ENCODE measurements at places on chromosomes 1 and 21.

GRCh38 chr1:234975941-234976860, 152.4 kb downstream of the TOMM20 start:
- no peak for DNase-seq

DNA sequence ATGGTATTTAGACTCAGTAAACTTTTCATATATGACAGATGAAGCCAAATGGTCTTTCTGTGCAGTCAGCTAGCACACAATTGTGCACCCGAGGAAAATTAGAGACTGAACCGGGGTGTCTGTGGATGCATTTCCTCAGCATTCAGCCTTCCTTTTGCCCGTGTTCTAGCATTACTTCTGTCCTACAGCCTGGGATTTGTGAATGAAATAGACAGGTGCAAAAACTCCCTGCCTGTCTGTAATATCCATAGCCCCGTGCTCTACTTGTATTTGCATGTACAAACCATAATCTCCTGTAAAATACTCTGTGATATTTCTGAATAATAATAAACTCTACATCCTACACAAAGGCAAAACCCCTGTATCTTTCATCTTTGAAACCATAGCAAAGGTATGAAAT, 64.8 kb upstream of the LGALS8 start:
- no peak for DNase-seq

GRCh38 chr1:97212671-97213070, 491.1 kb downstream of the PTBP2 start:
- DNase-seq: no peak

- DNase-seq: no peak
Observed at GRCh38 chr1:246069581-246069980, 437.5 kb downstream of the SMYD3 start.

GRCh38 chr1:97674517-97674916, 246.3 kb downstream of the DPYD start:
- no peak for DNase-seq

- no peak for DNase-seq
Observed at GRCh38 chr1:246425139-246425794, 81.8 kb downstream of the SMYD3 start.

DNA sequence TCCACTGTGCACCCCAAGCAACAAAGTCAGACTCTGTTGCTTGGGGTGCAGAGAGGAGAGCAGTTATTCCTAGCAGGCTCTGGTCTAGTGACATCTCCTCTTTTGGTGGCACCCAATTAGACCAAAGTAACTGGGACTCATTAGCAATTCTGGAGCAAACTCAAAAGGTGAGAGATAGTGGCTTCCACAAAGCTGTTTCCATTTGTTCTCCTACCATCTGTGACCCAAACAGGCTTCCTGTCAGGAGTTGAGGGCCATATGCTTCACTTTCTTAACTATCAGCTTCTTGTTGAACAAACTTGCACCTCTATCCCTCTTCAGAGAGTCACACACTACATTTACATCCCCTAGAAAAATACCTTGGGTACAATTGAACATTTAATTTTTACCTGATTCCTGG, 1.5 kb upstream of the ATXN7L2 start:
- no peak for DNase-seq

GRCh38 chr1:59879574-59879973, 47.0 kb downstream of the CYP2J2 start:
- DNase-seq: no peak

GRCh38 chr1:172699695-172700227, 40.9 kb downstream of the FASLG start:
- no peak for DNase-seq

DNA sequence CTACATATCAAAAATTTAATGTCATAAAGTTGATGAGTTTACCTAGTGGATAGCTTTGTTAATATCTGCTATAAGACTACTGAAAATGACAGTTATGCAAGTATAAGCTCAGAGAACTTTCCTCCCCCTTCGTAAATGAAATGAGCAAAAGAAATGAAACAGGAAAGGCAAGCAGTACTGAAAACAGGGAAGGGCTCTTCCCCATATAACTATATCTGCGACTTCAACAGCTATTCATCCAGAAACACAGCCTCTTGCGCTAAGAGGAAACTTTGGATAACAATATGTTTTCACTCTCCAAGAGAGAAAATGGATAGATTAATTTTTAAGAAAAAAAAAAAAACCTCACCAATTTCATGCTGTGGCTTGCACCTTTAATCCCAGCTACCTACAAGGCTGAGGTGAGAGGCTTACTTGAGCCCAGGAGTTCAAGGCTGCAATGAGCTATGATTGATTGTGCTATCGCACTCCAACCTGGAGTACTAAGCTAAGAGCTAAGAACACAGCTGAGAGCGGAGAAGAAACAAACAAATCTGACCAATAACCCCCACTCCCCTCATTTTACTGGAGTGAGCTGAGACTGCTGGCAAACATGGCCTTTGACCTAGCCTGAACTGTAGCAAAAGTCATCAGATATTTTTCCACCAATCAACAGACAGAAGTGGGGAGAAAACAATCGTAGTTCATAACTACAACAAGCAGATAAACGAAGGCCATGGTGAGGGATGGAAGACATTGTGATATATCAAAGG, 29.0 kb downstream of the METTL18 start:
- DNase-seq: no peak

GRCh38 chr1:229657993-229658755, 32.1 kb downstream of the URB2 start:
- no peak for DNase-seq

DNA sequence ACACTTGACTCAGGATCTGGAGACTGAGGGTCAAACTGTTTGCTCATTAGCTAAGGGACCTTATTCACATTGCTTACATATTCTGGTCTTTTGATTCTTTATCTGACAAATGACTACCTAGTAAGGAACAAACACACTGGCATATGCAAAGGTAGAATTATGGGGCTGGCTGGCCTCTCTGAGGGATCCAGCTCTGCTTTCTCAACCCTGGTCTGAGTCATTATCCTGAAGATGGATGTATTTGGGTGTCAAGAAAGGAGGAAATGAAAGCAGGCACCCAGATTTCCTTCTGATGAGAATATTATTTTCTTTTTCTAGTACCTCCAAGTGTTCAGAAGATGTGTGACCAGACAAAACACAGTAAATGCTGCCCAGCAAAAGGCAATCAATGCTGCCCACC, 6.0 kb downstream of the SMCP start:
- DNase-seq: no peak

DNA sequence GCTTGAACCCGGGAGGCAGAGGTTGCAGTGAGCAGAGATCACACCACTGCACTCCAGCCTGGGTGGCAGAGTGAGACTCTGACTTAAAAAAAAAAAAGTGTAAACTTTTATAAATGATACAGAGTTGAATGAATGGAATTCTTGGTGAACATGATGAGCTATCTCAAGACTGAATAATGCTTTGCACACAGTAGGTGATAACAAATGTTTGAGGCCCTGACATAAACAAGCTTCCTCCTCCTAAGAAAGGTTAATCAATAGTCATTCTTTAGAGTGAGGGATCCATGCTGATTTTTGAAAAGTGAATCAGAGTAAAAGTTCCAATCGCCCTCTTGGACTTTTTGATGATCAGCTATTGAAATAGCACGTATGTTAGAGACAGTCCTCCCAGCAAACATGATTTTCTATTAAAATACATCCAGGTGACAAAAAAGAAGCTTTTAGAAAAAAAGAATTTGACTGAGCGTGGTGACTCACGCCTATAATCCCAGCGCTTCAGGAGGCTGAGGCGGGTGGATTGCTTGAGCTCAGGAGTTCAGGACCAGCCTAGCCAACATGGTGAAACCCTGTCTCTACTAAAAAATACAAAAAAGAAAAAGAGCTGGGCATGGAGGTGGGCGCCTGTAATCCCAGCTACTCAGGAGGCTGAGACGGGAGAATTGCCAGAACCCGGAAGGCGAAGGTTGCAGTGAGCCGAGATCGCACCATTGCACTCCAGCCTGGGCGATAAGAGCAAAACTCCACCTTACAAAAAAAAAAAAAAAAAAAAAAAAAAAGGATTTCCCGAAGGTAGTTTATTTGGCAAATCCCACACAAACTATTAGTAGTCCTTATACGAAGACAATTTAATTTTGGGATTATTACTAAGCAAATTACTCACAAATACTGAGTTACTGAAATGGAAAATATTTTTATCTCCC, 181.8 kb downstream of the NFIA start:
- DNase-seq: no peak

GRCh38 chr1:16402742-16403141, 34.5 kb downstream of the SPATA21 start:
- no peak for DNase-seq

DNA sequence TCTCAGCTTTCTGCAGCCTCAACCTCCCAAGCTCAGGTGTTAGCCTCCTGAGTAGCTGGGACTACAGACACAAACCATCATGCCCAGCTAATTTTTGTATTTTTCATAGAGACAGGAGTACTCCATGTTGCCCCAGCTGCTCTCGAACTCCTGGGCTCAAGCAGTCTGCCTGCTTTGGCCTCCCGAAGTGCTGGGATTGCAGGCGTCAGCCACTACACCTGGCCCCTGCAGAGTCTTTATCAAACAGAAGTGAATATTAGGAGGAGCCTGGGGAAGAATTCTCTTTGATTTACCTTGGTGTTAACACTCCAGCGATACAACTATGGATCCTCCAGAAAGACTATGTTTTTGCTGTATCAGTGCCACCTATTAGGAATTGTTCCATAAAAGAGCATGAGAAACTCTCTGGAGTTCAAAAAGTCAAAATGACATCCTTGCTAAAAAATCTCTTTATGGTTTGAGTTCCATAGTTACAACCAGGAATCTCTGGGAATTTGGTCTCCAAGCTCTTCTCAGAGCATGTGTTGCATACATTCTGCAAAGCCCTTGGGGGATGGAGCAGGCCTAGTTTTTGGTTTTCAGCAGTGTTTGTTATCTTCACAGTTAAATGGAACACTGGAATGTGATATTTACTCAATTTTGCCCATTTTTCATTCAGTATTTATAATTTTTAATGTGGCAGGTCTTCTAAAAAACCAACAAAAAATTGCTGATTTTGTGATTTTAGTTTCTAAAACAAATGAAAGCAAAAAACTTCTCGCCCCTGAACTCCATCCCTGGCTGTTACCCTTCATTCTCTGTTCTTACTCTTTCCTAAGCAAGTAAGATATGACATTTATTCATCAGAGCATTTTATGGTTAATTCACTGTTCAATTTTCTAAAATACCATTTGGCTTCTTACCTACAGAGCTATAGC, 77.3 kb downstream of the OLFML2B start:
- DNase-seq: no peak

GRCh38 chr1:230057681-230058565, 9.1 kb upstream of the GALNT2 start:
- no peak for DNase-seq

- DNase-seq: no peak
Observed at GRCh38 chr1:76268341-76268740, 193.8 kb downstream of the ST6GALNAC3 start.

DNA sequence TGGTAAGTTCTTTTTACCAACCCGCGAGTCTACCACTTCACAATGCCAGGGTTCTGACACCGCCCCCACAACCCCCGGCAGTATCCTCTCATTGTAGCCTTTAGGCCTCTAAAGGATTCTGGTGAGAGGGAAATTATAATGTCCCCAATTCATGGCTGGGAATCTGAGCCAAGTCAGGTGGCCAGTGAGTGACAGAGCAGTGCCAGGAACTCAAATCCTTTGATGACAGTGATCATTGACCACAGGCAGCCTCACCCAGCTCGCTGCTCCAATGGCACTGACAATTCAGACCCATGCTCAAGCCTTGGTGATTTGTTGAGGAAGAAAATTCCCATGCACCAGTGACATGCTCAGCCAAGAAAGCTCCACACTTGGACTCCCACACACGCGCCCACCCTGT, 63.4 kb upstream of the CSF1 start:
- no peak for DNase-seq

- DNase-seq: no peak
Observed at GRCh38 chr1:201531551-201532425, 7.1 kb upstream of the NAV1 start.

- no peak for DNase-seq
Observed at GRCh38 chr1:207848234-207848633, 62.7 kb downstream of the CD34 start.

DNA sequence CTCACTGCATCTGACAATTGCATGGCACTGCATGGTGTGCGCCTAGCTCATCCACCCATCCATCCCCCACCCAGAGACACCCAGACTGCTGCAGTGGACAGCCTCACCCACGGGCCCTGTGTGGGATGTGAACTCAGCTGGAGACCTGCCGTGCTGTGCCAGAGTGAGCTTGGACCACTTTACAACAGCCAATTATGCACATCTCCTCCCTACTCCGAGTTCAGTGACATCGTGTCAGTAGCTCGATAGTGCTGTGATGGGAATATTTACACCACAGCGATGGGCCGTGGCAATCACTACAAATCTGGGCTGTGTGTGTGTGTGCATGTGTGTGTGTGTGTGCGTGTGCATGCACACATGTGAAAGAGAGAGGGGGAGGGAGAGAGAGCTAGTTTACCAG, 42.5 kb downstream of the TMEM51 start:
- DNase-seq: no peak

- DNase-seq: no peak
Observed at GRCh38 chr1:64363616-64364015, 106.3 kb upstream of the CACHD1 start.

Measured in stimulated activated CD4-positive, alpha-beta T cell treated with anti-CD3 and anti-CD28 coated beads, Interleukin-1b, Interleukin-23, amount 100 ng/mL, for 1 hour (primary cell).